NCI-H345 (cell line): ENCODE measurements at places on chromosomes 2 and 18.

DNA sequence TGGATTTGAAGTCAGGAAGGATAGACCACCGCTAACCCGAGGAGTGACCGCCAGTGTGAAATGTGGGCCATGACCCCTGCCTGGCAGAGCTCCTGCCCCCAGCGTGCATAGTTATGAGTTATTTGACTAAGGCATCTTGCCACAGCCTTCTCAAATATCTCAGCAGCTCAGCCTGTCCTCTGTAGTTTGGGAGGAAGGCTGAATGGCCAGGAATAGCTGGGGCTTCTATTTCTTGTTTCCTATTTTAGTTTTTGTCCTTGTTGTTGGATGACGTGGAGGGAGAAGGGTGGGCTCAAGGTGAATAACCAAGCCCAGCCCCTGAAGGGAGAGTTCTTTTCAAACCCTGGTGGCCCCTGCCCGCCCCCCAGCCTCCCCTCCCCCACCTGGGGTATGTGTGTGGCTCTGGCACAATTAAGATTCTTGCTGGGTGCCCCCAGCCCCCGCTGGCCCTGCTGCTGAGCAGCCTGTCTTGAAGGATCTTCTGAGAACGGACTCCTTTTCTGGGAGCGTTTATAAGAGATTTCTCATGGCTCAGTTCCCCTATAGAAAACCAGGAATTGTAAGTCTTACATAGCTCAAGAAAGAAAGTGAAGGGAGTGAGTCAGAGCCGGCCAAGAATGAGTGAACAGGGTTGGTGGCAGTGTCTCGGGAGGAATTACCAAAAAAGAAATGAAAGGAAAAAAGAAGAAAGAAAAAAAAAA, 157.4 kb downstream of the GLI2 start:
- no peak for DNase-seq

DNA sequence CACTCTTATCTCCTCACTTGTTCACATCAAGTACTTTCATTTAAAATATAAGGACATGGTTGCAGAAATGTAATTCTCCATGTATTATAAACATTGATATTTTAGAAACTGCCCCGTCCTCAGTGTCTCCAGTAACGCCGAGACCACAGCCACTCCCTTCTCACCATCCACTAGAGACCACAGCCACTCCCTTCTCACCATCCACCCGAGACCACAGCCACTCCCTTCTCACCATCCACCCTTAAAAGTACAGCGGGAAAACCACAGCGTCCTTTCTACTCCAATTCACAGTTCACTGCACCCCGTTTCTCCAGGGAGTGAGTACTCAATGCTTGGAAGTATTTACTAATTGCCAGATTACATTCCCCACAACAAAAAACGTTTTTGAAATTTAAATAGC, 1452.2 kb upstream of the ACVR2A start:
- DNase-seq, result no peak

- no peak for DNase-seq
Observed at GRCh38 chr2:49154891-49155290, 576 bp upstream of the FSHR start.

- DNase-seq, result no peak
Observed at GRCh38 chr2:190799999-190800398, 80.6 kb upstream of the GLS start.

GRCh38 chr2:144889348-144889747, 369.4 kb upstream of the ZEB2 start:
- no peak for DNase-seq

GRCh38 chr2:182818925-182819324, 47.5 kb downstream of the FRZB start:
- peak; percentile 82 for DNase-seq

DNA sequence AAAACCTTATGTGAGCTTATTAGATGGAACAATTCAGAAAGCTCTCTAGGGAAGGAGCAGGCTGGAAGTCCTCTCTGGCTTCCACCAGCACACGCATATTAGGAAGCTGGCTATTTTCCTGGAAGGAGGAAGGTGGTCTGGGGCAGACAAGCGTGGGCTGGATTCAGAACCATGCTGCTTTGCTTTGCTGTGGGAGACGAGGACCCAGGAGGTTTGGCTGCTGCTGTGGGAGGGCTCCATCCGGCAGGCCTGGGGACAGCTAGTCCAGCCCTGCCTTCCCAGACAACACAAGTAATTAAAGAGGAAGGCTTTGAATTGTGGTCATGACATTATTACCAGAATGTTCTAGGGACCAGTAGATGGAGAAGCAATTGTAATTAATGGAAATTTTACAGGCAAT, 238.8 kb upstream of the MYT1L start:
- DNase-seq, result no peak

- no peak for DNase-seq
Observed at GRCh38 chr18:40866013-40866645, 1088.9 kb upstream of the PIK3C3 start.

GRCh38 chr2:30446602-30447148, 371 bp upstream of the LCLAT1 start:
- no peak for DNase-seq

DNA sequence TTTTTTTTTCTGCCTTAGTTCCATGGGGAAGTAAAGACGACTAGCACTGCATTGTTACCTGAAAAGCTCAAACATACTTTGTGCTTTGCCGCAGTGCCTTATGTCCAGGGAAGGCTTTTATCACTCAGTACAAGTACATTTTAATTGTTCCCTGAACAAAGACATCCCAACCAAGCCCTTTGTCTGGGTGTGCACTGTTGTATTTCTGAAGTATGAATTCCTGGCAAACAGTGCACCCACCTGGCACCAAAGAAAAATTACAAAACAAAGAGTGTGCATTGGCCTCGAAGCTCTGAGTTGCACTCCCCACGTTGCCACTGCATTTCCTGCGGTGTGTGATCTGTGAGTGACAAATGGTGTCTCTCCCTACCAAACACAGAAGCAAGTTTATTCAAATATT, 858.5 kb upstream of the PIK3C3 start:
- peak; percentile 55 for DNase-seq

GRCh38 chr18:48962994-48963561, 12.3 kb upstream of the SMAD7 start:
- DNase-seq, result no peak

DNA sequence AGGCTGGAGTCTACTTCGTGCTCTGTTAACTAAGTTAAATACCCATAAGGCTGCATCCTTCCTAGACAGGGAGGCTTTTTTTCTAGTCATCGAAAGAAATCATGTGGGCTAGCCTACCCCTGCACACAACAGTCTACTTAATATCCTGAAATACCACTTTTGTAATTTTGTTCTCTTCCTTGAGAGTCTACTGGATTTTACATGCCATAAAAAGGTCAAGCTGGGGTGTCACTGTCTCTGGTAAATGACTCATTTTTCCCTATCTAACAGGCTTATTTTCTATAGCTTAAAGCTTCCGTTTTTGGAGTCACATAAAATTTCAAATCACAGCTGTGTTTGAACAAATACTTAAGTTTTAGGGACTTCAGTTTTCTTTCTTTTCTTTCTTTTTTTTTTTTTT, 10.7 kb upstream of the STAM2 start:
- DNase-seq, result no peak

GRCh38 chr18:4024702-4025101, 430.4 kb downstream of the DLGAP1 start:
- no peak for DNase-seq

DNA sequence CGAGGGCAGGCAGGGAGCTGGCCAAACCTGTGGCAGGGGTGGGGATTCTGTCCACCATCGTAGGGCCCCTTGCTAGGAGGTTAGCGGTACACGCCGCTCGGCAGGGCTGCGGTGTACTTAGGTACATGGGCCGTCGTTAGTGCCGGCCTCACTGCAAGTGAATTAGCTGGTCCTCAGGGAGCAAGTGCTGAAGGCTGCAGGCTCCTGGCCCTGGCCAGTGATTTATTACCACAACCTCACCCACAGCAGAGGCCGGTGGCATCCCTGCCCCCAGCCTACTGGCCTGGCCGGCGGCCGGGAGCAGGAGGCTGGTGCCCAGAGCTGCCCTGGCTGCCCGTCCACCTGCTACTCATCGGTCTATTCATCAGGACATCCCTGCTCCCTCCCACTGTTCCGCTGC, 19.6 kb upstream of the PTMA start:
- DNase-seq, result no peak

- DNase-seq, result no peak
Observed at GRCh38 chr2:46548103-46548486, 68.7 kb downstream of the TMEM247 start.

- DNase-seq, result no peak
Observed at GRCh38 chr2:147439986-147440385, 404.8 kb upstream of the ACVR2A start.

GRCh38 chr2:8622199-8622911, 59.5 kb upstream of the ID2 start:
- no peak for DNase-seq

DNA sequence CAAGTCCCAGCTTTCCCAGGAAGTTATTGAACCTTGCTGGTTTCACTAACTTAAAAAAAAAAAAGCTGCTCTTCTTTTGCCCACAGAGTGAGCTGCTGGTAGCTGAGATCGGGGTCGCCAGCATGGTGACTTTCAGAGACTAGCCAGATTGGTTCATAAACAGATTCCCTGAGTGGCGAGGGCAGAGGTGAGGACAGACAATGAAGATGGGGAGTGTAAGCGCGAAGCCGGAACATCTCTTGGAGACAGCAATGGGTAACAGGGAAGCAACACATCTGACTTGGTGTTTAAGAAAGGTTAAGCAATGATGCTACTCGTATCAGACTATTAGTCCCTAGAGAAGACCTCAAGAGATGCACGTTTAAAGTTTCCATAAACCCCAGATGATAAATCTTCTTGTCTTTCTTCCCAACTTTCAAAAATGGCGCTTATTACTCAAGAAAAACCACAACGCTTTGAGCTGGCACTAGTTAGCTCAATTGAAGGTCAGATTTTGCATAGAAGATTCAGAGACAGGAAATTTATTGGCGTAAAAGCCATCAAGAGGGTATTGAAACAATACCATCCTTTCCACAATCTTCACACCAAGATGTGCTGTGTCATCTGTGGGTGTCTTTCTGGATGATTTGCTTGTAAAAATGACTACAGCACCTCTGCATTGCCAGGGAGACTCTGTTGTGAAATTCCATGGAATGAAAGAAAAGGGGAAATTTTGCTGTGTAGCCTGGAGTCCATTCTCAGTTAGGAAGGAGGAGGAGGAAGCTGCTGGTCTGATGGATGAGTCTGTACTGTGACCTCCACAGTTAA, 193.1 kb upstream of the CXCR4 start:
- DNase-seq, result no peak

DNA sequence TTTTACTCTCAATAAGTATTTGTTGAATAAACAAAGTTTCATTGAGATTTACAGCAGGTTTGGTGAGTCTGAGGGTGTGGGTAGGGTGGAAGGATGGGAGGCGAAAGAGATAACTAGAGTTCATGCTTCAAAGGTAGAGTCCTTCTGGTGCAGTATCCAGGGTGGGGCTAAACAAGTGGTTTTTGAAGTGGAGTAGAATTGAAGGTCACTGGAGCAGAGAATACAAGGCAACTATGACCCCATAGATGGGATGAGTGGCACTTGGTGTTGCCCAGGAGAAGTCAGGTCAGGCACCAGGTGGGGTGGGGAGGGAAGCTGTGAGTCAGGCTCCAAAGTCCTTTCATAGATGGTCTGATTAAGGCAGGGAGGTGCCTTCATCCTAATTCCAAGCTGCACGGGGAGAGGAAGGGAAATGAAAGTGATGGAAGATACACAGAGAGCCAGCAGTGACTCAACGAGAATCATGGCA, 6.6 kb upstream of the CAB39 start:
- no peak for DNase-seq

- DNase-seq, result no peak
Observed at GRCh38 chr2:60947056-60947455, 65.7 kb downstream of the REL start.

- no peak for DNase-seq
Observed at GRCh38 chr2:116250376-116250775, 1564.1 kb upstream of the DDX18 start.

DNA sequence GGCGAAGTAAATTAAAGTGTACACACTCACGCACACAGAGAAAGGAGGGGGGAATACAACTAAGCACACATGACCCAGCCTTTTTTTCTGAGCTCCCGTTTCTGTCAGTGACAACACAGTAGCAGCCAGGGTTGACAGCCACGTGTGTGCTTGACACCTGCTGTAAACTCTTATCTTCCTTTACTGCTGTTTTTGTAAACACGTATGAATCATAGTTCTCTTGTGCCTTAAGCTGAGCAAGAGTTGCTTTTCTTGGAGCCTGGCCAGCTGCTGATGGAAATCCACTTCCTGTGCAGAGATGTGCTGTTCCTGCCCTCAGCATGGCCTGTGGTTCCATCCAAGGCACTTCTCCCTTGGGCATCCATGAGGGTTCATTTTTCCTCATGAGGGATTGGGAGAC, 561.9 kb downstream of the GALR1 start:
- DNase-seq, result peak; percentile 98

DNA sequence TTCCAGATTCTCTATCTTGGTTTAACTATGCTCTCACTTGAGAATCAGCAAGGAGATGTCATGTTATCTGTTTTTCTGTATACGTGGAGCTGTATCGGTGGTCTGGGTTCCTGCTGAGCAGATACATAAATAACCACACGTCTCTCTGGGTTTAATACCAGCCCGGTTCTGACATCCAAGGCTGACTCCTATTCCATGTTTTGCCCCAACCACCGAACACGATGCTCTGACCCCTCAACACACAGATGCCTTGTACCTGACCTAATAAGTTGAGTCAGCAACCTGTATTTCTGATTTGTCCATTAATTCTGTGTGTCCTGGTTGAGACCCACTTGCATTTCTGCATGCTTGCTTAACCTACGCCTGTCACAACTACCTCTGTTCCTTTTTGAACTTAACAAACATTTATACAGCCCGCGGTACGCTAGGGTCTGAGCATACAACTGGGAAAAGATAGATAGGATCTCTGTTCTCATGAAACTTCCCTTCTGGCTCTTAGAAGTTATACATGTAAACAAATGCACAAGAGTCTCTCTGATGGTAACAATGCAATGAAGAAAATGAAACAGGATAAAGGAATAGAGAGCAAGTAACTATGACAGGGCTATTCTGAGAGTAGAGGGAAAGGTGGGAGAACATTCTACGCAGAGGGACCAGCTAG, 480.4 kb downstream of the PARD3B start:
- DNase-seq, result no peak

GRCh38 chr2:240795454-240795853, 24.6 kb downstream of the KIF1A start:
- no peak for DNase-seq

- DNase-seq, result no peak
Observed at GRCh38 chr18:75127143-75128021, 81.6 kb downstream of the PTGR3 start.

DNA sequence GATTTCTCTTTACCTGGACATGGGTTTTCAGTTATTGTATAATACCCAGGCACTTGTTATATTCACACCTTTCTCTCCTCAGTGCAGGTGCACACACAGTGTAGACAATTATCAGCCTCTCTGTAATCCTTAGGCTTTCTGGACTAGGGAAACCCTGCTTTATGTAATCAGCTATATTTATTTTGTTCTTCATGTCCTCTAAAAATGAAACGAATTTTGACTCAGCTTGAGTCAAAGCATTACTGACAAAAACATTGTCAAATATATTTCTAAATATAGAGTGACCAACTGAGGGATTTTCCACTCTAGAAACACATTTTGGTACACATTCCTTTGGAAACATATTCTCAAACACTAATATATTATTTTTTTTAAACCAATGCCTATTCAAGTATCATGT, 144.8 kb upstream of the GULP1 start:
- no peak for DNase-seq

- DNase-seq, result no peak
Observed at GRCh38 chr2:121137571-121137970, 147.4 kb downstream of the TFCP2L1 start.

GRCh38 chr2:7031547-7032245, 114.5 kb downstream of the RNF144A start:
- DNase-seq, result peak; percentile 100

- no peak for DNase-seq
Observed at GRCh38 chr2:80987466-80987865, 682.9 kb upstream of the LRRTM1 start.
